Right renal pelvis (tissue), 4 donors: ENCODE measurements at places on chromosomes 16 and 17.

- DNase-seq, result no peak
Measured at GRCh38 chr16:48352648-48353390, 32.4 kb downstream of the SIAH1 start.

DNA sequence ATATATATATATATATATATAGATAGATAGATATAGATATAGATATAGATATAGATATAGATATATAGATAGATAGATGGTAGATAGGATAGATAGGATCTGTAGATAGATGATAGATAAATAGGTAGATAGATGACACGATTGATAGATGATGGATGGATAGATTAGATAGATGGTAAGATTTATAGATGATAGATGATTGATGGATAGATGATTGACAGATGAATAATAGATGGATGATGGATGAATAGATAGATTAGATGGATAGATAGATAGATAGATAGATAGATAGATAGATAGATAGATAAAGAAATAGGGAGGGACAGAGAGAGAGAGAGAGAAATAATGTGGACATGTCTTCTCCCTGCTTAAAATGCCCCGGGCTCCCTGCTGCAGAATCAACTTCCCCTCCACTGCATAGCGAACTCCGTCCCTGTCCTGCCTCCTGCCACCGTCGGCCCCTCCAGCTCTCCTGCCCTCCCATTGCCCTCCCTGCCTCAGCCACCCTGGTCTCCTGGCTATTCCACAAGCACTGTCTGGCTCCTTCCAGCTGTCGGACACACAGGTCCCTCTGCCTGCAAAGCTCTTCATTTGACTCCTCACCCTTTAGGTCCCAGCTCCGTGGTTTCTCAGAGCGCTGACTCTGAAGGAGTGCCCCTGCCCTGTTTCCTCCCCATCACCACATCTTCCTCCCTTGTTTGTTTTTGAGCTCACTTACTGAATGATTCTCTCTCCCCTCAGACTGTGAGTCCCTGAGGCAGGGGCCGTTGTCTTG lies 254.0 kb downstream of the KATNIP start:
- DNase-seq, result no peak

GRCh38 chr16:87620201-87620495 lies 17.8 kb downstream of the JPH3 start:
- DNase-seq, result no peak

- DNase-seq, result no peak
Measured at GRCh38 chr16:74700116-74700437, 585 bp downstream of the MLKL start.

DNA sequence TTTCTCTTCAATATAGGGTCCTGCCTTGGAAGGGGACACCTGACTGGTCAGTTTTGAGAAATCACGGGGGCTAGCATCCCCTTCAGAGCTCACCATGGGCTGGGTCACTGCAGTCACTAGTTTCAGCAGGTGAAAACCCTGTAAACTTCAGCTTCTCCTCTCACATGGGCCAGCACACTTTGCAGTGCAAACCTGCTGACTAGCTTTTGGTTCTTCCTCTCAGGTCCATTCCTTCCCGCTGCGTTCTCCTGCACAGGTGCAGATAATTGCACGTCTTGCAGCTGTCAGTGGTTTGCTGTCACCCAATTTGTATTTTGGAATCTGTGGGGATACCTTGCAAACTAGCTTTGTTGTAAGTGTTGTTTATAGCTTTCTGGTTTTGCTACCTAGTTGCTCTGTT lies 95.1 kb downstream of the LYRM1 start:
- no peak for DNase-seq

DNA sequence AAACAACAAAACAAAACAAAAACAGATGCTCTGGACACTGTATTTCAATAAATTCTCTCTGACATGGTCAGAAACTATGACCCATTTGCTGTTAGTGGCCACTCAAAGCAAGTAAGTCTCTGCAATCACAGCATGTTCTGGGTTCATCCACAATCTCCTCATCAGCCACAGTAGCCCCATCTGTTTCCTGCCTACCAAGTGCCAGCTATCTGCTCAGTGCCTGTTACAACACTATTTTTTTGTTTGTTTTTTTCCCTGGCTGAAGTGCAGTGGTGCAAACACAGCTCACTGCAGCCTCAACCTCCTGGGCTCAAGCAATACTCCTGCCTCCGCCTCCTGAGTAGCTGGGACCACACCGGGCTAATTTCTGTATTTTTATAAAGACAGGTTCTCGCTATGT lies 137.9 kb downstream of the SOX9 start:
- DNase-seq, result no peak

DNA sequence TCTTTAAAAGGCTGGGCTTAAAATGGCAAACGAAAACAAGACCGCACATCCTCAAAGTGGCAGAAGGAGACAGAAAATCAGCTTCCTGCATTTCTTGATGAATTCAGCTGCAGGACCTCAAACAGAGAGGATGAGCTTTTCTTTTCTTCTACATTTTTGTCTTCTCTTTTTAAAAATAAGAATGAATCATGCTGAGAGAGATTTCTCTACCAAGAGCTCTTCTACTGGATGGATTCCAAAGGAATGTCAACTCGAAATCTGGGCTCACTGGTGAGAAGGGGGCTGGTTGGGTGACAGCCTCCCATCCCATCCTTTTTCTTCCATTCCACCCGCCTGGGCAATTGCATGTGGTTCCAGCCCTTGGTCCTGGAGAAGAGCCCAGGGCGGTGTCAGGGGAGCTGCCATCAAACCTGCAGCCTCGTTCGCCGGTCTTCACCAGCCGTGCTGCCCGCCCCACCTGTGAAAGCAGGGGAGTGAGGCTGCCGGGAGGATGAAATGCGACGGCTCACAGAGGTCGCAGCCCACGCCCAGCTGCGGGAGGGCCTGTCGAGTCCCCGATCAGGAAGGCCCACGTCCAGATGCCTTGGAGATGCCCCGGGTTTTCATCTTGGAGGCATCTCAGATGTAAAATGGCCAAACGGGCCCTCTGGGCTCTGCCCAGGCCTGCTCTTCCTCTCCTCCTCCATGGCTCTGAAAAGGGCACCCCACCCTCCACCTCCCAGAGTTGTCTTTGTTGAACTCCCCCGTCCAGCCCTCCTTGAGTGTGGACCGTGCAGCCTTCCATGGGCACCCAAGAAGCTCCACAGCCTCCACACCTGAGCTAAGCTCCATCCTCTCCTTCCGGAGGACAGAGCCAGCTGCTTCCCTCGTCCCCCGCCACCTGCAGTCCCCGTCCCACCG lies 121.9 kb downstream of the FOXL1 start:
- DNase-seq, result no peak

DNA sequence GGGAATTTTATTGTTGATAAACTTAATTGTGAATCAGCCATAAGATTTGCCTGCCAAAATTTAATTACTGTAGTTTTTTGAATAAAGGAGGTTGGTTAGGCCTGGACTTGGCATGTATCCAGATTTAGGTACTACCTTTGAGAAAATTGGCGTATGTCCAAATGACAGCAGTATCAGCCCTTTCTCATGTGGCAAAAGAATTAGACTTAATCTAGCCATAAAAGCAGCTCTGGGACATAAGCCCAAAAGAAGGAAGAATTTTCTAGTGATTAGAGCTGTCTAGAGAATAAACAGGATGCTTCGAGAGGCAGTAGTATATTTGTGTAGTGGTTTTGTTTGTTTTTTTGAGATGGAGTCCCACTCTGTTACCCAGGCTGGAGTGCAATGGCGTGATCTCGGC lies 27.7 kb downstream of the PPM1E start:
- DNase-seq, result no peak

DNA sequence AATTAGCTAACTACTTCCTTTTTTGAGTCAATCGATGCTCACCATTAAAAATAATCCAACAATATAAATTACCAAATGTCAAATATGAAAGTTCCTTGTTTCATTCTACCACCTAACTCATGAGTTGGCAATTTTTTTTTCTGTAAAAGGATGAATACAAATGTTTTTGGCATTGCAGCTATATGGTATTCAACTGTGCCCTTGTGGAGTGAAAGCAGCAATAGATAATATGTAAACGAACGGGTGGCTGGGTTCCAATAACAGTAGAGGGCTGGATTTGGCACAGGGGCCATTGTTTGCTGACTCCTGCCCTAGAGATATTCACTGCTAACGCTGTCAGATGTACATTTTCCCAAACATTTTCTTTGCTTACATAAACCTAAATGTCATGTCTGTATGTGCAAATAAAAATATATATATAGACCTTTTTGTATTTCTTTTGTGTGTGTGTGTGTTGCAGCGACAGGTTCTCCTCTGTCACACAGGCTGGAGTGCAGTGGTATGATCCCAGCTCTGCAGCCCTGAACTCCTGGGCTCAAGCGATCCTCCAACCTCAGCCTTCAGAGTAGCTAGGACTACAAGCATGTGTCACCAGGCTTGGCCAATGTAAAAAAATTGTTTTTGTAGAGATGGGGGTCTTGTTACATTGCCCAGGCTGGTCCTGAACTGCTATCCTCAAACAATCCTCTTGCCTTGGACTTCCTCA lies 73.9 kb downstream of the RPGRIP1L start:
- DNase-seq, result no peak
